ENCODE measurements at places on chromosomes 4 and X. TPM values are rescaled to one million over a fixed set of nuclear protein-coding genes. Genes with fewer than 3 reads are reported as not detected.

Gene GPR50
- 0.42 TPM for total RNA-seq

Gene GLRA2
- total RNA-seq: 1.9 TPM

Gene RAB39B
- 20.9 TPM for total RNA-seq

Gene ZCCHC12
- total RNA-seq: 22.7 TPM

Gene MAGEB10
- total RNA-seq: not detected

Gene PPARGC1A
- total RNA-seq: 13.4 TPM

Gene CCKAR
- not detected for total RNA-seq

Gene RNF212
- total RNA-seq: 11.1 TPM

Gene MFSD8
- total RNA-seq: 22.6 TPM

Gene ADD1
- 276 TPM for total RNA-seq

Gene GPRASP1
- total RNA-seq: 9.8 TPM

Gene RTL3
- total RNA-seq: not detected

Gene DYNLT3
- total RNA-seq: 13.4 TPM

Gene PTCHD1
- 1.3 TPM for total RNA-seq

Gene VCX3B
- total RNA-seq: not detected

Gene UGT2A1
- total RNA-seq: not detected

Gene DNAAF6
- not detected for total RNA-seq

Gene IQCM
- not detected for total RNA-seq

Gene MSANTD1
- 2.6 TPM for total RNA-seq

Gene VEGFC
- not detected for total RNA-seq

Gene ABCD1
- total RNA-seq: 13.5 TPM

Gene SMIM10
- total RNA-seq: not detected

Gene PRDM8
- 16.6 TPM for total RNA-seq

Gene IGFBP7
- total RNA-seq: not detected

Gene SLC25A14
- 28.4 TPM for total RNA-seq

Gene LSM6
- 28.6 TPM for total RNA-seq

Gene SNCA
- 15.2 TPM for total RNA-seq

Gene HCFC1
- 84.0 TPM for total RNA-seq

Gene MAD2L1
- total RNA-seq: 13.7 TPM

Gene QRFPR
- total RNA-seq: not detected

Gene UPF3B
- total RNA-seq: 10.9 TPM

Gene RGN
- total RNA-seq: 2.7 TPM

Gene COX7B2
- total RNA-seq: not detected

Gene RHOXF1
- total RNA-seq: 0.98 TPM

Gene EVC
- 6.7 TPM for total RNA-seq

Gene ARHGAP36
- 0.27 TPM for total RNA-seq

Gene ASMT
- not detected for total RNA-seq
